ENCODE measurements at places on chromosomes 7 and 10.

- DNase-seq, result no peak
Measured at GRCh38 chr10:96560966-96561887, 25.6 kb downstream of the TM9SF3 start.

DNA sequence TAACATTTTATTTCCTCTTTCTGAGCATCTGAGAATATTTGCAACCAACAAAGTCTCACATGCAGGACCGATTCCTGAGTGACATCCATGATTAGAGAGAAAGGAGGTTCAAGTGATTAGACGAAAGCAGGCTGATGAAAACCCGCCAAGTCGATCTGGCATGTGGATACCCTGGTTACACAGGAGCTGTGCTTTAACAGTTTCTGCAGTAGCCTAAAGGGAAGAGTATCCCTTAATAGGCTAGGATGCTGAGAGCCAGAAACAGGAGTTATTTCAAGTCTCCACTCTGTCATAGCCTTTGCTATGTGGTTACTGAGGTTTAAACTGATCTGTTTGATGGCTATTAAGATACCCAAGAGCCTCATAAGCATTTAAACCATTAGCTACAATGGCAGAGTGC lies 82.5 kb downstream of the PRKCQ start:
- DNase-seq, result no peak

DNA sequence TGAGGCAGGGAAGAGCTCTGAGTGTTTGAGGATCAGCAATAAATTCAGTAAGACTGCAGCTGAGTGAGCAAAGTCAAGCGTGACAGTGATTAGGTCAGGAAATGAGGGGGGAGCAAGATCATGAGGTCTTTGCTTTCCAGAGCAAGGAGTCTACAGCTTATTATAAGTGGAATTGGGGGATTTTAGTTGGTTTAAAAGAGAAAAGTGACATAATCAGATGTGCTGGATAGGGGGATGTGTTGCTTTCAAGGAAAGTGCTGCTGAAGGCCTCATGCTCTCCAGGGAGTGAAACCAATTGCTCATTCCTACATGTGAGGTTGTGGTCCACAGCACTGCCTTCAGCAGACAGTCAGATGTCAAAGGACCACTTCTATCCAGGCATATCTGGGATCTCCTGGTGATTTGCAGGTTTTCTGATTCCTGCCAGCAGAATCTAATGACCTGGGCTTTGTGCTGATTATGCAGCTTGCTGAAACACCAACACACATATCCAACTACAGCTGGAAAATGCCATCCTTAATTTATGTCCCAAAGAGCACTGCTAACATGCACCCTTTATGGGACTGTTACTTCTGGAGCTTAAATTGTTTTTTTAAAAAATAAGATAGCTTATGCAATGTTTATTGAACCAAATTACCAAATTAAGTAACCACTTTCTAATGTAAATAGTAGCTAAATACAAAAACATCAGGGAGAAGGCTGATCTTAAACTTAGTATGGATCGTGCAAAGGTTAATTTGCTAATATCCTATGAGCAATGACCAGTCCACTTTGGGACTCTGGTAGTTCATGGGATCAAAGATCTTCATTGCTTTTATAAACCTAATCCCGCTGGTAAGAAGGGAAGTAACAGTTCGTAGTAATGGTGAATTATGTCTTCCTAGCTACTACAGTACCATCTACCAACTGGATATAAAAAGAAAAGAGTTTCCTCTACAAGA lies 607.6 kb downstream of the KCNMA1 start:
- DNase-seq, result no peak

DNA sequence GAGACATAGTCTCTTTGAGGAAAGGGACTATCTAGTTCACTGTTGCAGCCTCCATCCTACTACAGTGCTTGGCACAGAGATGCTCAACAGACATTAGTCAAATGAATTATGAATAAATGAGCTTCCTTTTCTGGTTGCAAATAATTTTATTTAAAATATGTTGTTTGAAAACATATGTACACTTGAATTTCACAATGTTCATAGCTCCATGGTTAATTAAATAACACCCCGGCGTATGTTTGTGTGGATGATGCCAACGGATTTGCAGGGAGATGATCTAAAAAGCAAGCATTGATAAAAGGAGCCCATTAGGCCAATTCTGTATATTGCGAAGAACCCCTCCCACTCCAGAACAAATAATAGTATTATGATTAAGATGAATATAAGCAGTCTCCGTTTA lies 47.8 kb upstream of the ORC5 start:
- no peak for DNase-seq

DNA sequence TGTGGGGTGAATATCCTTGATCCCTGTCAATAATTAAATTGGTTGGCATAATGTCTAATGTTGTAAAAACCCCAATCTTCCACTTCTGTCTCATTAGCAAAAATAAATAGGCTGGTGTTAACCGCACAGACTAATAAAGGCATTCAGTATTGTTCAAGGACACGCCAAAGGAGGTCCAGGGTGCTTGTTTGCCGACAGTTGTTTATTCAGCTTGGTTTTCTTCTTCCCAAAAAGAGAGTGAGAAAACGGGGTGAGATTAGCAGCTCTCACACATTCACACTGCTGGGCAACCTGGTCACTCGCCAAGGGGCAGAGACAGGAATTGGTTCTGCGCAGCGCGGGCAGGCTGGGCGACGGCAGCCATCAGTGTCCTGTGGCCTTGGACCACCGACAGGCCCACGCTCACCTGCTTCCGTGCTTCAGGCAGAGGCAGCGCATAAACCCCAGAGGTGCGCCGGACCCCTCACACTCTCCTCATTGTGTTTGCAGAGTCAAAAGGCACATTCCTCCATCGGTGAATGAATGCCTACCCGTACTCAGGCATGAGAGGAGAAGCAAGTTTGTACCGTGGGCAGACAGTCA lies 26.2 kb upstream of the LMBR1 start:
- DNase-seq, result no peak

DNA sequence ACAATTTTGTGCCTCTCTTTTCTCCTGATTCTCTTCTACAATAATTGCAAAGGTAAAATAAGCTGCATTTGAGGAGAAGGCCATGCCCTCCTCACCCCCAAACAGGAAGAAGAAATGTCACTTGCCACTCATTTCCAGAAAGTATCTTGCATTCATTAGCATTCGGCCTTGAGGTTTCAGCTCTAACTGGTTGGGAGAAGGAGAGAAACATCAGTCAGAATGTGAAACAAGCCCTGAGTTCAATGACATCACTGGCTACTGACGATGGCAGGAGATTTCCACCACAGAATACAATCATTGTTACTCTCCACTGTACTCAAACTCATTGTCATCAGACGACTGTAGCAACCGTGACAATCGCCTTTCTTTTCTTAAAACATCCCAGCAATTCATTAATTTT lies 72.8 kb downstream of the PRKCQ start:
- DNase-seq, result no peak

GRCh38 chr10:121579656-121580055 lies 18.6 kb downstream of the FGFR2 start:
- no peak for DNase-seq

GRCh38 chr7:33550363-33550762 lies 355.0 kb upstream of the BMPER start:
- no peak for DNase-seq

DNA sequence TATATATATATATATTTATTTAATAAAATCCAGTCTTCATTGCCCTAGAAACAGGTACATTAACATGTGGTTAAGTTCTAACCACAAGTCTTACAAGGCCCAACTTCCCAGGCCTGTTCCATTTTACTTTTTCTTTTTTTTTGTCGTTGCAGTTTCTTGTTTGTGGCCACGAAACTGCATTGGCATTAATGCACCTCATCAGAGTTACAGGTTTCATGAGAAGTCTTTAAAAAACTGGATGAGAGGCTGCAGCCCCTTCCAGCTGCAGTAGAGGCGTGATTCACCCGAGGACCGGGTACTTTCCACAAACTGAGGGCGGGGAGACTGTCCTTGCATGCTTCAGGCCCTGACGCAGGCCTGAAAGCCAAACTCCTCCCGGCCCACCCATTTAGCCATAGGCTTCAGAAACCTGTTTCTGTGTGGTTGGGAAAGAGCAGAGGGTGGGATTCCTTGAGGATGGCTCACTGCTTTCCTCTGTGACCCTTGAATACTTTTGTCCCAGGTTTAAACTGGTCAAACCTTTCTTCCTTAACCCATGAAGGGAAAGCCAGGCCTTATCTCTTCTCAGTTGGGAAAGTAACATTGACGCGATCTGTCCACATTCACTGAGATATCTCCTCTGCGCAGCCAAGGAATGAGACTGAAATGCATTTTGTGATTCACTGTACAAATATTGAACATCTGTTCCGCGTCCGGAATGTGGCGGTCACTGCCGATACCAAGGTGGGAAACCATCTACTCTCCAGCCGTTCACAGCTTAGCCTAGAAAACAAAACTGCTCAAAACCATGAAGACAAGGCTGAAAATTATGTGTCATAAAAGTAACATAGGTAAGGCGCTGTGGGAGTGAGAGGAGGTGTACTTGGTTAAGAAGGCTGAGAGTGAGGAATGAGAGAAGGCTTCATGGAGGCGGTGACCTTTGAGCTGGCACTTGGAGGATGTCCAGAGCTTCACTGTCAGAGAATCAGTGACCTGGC lies 311.7 kb downstream of the GATA3 start:
- no peak for DNase-seq

DNA sequence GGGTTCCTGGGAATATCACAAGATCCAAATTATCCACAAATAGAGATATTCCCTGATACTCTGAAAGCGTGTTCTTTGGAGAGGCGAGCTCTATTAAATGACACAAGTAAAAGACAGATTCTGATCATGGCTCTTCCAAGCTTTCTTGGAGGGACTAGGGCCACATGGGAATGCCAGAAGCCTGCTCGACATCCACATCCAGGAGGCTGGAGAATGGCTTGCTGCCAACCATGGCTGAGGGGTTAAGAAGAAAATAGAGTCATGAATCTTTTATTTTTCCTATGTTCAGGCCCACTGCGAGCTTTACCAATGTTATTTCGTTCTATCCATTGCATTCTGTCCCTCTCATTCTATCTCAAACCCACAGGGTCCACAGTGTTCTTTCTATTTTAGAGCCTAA lies 1018.0 kb upstream of the CELF2 start:
- no peak for DNase-seq

DNA sequence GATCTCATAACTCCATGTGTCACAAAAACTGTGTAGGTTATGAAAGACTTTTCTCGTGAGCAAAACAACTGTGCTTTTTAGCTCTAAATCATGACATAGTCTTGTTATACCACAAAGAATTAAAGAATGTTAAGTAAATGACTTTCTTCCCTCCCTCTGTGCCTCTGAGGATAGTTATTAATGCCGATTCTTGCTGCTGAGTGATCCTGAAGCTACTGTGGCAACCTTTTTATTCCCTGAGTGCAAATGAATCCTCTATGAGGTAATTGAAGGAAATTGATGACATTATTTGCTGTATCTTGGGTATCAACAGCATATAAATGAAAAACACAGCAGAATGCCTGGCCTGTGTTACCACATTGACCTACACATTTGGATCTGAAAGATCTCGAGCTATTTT lies 142.2 kb upstream of the HDAC9 start:
- DNase-seq, result no peak

DNA sequence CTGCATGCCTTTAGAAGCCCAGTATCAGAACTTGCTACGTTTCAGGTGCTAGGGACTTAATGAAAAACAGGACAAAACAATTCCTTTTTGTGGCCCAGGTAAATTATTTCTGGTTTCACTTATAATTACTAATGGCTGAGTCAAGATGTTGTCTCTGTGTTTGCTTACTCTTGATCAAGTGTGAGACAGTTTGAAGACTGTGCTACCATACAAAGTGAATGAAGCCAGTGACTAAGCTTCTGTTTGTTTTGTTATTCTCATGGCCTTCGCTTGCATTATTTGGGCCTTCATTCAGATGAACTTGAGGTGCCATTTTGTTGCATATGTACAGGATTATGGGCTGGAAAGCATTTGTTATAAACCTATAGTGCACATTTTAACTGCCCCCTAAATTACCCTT lies 17.9 kb downstream of the SMNDC1 start:
- DNase-seq, result no peak

- DNase-seq, result no peak
Measured at GRCh38 chr10:31262672-31263071, 56.3 kb upstream of the ZEB1 start.

- DNase-seq, result no peak
Measured at GRCh38 chr10:5583525-5584175, 58.9 kb downstream of the CALML3 start.

GRCh38 chr7:11506417-11506816 lies 325.6 kb downstream of the THSD7A start:
- no peak for DNase-seq

GRCh38 chr10:28177944-28178637 lies 124.8 kb downstream of the MPP7 start:
- no peak for DNase-seq

GRCh38 chr10:31816318-31816717 lies 112.3 kb downstream of the ARHGAP12 start:
- DNase-seq, result no peak

- DNase-seq, result no peak
Measured at GRCh38 chr10:71974489-71975021, 10.4 kb downstream of the CHST3 start.

DNA sequence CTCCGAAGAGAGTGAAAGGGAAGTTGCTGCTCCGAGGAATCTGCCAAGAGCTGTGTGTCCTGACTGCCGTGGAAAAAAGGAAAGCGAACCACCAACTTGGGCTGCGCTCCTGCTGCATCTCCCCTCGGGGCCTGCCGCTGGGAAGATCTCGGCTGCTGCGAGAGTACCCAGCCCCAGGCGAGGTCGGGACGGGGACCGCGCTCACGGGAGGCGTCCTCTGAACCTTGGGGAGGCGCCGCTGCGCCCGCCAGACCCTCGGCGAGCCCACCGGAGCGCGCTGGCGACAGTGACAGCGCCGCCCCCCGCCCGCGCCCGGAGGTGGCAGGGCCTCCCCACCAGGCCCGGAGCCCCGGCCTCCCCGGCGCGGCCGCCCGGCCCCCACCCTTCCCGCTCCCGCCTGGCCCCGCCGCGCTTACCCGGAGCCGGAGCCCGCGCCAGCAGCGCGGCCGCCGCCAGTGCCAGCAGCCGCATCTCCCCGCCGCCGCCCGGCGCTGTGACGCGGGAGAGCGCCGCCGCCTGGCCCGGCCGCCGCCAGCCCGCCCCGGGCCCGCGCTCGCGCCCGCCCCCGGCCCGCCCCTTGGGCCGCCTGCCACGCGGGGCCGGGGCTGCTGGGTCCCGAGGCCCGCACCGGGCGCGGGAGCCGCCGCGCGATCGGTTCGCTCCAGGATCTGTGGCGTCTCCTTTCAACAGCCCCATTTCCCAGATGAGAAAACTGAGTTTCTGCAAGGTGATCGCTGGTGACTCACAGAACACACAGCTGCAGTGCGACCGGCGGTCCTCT lies at the start of gene VSTM4:
VSTM4 (minus strand) TSS at position 508 of the 781 bp plus-strand sequence; CDS start at position 471, 37 bp downstream.
- peak; percentile 71 for DNase-seq

DNA sequence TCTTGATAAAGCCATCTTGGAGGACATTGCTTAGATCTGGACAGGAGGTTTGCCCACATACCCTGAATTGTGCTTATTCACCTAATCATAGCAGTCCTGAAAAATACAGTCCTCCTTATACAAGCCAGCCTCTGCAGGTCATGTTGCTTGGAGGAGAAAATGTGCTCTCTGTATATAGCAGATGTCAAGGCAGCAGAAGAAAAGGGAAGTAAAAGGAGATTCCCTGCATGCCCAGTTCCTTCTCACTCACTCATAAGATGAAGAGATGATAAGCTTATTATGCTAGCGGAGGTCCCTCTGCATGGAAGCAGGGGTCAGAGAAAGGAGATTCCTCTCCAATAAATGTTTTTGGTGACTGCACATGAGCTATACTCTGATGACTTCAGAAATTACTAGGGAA lies 458.8 kb upstream of the ZMIZ1 start:
- no peak for DNase-seq

GRCh38 chr10:123724747-123725146 lies 58.6 kb downstream of the GPR26 start:
- no peak for DNase-seq

GRCh38 chr10:70559861-70560260 lies 42.7 kb downstream of the PRF1 start:
- no peak for DNase-seq

Measured in ascending aorta (tissue), 2 donors.